ENCODE measurements at places on chromosomes 7 and 10. TPM values are rescaled to one million over a fixed set of nuclear protein-coding genes. Genes with fewer than 3 reads are reported as not detected.

- DNase-seq = no peak
Observed at GRCh38 chr7:131346885-131347592, 19.4 kb downstream of the MKLN1 start.

- DNase-seq = no peak
Observed at GRCh38 chr7:148306759-148307158, 283.8 kb upstream of the C7orf33 start.

DNA sequence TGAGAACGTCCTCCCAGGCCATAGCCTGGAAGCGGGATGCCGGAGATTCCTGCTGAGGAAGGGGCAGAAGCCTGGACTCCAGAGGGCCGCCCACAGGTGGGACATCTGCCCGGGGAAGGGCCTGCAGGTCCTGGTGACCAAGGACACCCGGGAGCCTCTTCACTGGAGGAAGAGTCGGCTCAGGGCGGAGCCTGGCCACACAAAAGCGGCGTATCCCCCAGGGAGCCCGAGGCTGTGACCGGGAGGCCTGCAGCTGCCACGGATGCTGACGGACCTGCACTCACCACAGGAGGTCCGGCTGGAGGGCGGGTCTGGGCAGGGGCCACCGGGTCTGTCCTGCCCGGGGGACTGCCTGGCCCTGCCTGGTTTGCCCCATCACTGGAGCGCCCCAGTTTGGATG, 15.5 kb upstream of the ADGRA1 start:
- DNase-seq = no peak

DNA sequence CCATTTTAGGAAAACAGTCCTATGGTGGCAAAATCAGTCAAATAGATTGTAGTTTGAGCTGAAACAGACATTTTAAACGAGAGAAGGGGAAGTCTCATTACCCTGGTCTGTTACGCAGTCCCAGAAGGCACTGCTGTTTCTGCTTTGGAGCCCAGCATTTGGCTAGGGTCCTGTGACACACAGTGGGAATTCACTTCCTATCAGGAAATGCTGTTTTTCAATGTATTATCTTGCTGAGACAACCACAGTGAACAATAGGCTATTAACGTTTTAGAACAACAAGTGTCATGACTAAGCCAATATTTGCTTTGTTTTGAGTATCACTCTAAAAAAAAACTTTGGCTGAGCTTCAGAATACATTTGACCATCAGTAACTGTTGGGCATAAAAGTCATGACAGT, 74.1 kb downstream of the ADD3 start:
- DNase-seq = no peak

- DNase-seq = no peak
Observed at GRCh38 chr7:86598721-86599120, 45.0 kb upstream of the GRM3 start.

The PTPRN2 gene
- total RNA-seq = 0.34 TPM

The KIAA1549 gene
- total RNA-seq = not detected

All from CD4-positive, alpha-beta T cell (primary cell).